ENCODE measurements at places on chromosomes 16 and 17.

DNA sequence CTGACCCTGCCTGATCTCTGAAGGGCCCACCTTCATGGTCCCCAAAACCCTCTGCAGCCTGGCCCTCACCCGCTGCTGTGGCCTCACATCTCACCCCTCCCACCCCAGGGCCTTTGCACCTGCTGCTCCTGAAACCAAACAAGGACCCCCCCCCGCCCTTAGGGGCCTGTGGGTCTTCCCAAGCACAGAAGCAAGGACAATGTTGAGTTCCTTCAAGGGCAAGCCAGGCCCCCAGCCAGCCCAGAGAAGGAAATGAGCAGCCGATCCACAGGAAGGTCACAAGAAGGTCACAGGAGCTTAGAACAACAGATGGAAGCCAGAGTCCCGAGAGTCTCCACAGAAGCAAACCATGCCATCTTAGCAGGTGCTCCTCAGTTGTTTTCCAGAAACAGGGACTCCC lies 493 bp upstream of the PDE6G start:
- no peak for DNase-seq

GRCh38 chr17:67606471-67606870 lies 111.3 kb upstream of the NOL11 start:
- no peak for DNase-seq

DNA sequence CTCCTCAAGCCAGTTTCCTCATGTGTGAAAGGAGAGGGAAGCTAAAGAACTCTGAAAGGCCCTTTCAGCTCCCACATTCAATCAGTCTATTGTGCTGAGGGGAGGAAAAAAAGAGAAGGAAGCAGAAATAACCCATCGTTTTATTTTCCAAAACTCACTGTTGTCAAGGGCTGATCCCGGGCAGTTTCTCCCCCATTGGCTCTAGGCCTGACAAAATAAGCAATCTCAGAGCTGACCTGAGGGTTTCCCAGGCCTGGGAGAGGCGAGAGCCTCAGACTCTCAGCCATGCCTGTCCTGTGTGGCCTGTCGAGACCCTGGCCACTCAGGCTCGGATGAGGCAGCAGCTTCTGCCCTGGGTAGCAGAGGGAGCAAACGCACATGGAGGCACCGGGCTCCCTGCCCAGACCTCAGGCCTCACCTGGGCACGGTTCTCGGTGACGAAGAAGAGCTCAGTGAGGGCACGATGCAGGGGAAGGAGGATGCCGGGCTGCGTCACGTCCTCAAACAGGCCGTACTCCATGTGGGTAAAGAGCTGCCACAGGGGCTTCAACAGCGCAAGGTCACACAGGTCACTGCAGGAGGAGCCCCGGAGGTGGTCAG lies 45.0 kb upstream of the ATP2A3 start:
- DNase-seq, result no peak

DNA sequence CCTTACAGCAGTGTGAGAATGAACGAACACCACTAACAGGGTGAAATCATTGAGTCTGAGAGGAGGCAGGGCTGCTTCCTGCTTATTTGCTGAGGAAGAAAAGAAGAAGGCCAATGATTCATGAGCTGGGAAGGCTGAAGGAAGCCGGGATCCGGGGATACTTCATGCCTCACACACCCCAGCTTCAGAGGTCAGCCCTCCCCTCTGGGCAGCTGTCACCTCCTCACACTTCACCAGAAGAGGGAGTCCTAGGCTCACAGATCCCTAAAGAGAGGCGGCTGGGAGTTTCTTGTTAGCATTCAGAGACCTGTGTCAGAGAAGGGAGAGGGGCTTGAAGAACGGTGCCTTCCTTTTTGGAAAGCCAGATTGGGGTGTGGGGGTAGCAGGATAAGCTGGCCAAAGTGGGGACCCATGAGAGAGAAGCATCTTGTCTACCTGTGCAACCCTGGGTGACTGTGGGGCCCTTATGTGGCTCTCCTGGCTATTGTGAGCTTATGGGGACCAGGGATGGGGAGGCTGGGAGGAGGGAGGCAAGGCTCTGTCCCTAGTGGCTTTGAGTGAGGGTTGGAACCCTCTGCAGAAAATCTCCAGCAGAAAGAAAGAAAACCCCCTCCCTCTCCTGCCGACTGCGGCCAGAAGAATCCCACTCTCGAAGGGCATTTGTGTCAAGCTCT lies 94.6 kb downstream of the RGS9 start:
- no peak for DNase-seq

DNA sequence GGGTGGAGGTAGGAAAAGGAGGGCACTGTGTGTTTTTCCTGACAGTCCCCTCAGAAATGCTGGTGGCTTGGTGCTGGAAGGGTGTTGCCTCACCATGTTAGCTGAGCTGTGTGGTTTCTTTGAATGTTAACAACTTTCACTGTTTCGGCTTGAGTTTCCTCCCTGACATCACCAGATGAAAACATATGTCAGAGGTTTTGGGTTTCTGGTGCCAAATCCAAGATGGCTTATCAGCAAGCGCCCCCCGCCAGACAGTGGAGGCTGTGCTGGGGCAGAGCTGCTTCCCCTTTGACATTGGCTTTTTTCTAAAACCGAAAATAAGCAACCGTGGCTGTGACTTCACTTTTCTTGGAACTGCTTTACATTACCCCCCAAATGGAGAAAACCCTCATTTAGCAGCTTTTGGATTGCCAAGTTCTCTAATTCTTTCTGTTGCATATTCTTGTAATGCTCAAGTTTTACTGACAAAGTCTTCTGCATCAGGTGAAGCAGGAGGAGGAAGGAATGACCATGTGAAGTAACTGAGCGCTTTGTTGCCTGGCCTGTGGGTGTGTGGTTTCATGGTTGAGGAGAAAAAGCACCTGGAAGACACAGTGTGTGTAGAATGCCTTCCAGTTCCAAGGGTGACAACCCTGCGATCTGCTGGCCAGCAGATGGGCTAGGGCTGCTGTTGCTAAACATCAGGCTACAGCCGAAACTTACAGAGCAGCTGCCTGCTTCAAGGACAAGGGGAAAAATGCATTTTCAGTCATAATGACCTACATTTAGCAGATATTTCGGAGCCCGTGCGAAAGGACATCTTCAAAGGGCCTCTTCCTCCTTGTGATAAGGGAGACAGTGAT lies 9.7 kb downstream of the RMI2 start:
- peak; percentile 50 for DNase-seq

Data from stimulated activated CD8-positive, alpha-beta memory T cell treated with anti-CD3 and anti-CD28 coated beads, Interleukin-7, amount 100 ng/mL, for 1 hour (primary cell).